ENCODE measurements at places on chromosomes 13 and 19.

DNA sequence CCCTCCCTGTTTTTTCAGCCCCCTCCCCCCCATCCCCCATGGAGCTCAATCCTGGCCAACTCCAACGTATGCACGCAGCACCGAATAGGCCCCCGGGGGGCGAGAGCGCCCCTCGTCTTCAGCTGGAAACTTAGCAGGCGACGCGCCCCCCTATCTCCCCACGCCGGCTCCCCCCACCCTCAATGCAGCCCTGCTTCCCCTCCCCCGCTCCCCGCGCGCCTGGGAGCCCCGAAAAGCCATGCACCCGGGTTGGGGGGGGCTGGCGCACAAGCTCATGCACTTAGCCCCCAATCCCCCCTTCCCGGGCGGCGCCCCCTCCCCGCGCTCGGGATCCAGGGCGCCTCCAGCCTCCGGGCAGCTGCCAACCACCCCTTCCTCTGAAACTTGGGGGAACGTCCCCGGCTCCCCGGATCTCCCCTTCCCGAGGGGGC is 508 bp downstream of the ZBTB7A start:
- DNase-seq = no peak

GRCh38 chr19:45824041-45824471 is 8.9 kb upstream of the RSPH6A start:
- DNase-seq = peak; percentile 65

GRCh38 chr19:15776991-15777970 is 10.2 kb upstream of the OR10H5 start:
- no peak for DNase-seq

DNA sequence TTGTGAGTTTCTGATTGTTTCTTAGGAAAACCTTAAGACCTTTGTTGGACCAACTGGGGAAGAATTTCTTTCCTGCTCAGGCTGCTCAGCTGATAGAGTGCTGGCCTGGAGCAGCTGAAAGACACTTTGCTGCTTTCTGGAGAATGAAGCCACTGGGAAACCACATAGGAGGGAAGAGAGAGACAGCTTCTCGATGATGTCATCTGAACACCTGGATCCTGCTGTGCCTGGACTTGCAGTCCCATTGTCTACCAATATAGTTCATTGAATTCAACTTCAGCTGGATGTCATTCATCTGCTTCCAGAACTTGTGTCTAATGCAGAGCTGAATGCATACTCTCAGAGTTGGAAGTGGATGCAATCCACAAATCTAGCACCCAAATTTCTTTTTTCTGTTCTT is 34.3 kb upstream of the TSHZ3 start:
- no peak for DNase-seq

GRCh38 chr13:35789335-35790165 is 313.1 kb upstream of the MAB21L1 start:
- DNase-seq = peak; percentile 50

GRCh38 chr13:46748300-46748699 is 48.7 kb downstream of the ESD start:
- no peak for DNase-seq

- DNase-seq = no peak
These were observed 33.0 kb downstream of the CYP4F2 start for GRCh38 chr19:15864824-15865223.

- DNase-seq = no peak
These were observed 3.4 kb upstream of the TGFB1 start for GRCh38 chr19:41356984-41357739.

DNA sequence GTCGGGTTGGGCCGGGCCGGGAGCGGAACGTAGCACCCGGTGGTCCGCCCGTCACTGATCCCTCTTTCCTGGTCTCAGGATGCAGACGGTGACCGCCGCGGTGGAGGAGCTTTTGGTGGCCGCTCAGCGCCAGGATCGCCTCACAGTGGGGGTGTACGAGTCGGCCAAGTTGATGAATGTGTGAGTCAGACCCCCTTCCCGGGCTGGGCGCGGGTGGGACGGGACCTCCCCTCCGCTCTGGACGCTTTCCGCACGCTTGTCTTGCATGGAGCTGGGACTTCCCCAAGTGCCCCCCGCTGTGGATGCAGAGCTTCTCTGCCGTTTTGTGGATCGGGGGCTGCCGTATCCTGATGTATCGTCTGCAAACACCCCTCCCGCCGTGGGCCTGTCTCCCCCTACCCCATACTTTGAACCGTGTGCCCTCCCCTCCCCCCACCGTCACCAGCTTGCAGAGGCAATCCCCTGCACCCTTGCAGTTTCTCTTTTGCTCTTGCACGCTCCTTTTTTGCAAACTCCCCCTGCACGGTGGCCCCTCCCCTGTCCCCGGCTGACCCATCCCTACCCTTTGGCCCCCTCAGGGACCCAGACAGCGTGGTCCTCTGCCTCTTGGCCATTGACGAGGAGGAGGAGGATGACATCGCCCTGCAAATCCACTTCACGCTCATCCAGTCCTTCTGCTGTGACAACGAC is 669 bp downstream of the GADD45B start:
- DNase-seq = no peak

DNA sequence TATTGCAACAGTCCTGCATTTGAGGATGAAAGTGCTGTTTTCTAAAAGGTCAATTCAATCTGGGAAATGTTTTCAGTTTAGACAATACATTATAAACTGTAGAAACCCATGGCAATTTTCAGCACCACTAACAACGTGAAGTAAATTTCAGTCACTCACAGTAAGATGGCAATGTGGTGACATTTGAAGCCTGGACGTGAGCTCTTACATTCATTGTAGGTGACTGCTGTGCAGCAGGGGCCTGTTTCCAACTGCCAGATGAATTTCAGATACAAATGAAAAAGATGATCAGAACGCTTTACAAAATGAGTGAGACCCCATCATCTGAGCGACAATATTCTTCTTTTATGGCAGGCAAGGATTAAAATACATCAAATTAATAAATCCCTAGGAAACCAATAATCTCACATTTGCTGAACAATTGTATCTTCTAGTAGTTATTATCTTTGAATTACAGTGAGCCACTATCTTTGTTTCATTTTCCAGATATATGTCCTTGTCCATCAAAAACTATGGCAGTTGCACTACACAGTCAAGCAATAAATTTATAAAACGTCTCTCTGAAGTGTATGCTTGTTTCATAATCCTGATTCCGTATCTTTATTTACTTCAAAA is 1816.8 kb downstream of the OLFM4 start:
- no peak for DNase-seq

DNA sequence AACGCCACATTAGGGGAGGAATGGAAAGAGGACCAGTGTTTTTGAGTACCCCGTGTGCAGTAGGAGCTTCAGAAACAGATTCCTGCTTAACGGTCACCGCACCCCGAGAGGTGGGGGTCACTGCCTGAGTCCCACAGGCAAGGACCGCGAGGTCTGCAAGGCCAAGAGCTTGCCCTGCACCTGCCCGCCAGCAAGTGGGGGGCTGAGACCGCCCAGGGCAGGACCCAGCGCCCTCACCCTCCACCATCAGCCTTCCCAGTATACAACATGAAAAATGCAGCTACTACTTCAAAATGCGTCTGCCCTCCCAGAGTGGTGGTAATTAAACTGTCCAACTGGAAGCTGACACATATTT is 44.9 kb downstream of the COL4A1 start:
- no peak for DNase-seq

GRCh38 chr13:47415048-47415447 is 518.2 kb upstream of the HTR2A start:
- no peak for DNase-seq

DNA sequence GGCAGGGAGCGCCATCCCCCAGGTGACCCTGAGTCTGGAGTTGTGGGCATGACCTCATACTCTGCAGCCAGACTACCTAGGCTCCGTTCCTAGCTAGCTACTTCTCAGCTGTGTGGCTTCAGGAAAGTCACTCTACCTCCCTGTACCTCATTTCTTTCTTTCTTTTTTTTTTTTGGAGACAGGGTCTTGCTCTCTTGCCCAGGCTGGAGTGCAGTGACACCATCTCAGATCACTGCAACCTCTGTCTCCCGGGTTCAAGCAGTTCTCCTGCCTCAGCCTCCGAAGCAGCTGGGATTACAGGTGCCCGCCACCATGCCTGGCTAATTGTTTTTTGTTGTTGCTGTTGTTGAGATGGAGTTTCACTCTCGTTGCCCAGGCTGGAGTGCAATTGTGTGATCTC is 15.0 kb downstream of the PLIN3 start:
- DNase-seq = no peak

Data from NCI-H2171 (cell line).